HT-29 (cell line): ENCODE measurements at places on chromosomes 6 and 20. TPM values are rescaled to one million over a fixed set of nuclear protein-coding genes. Genes with fewer than 3 reads are reported as not detected.
A peak's percentile ranks its signal among the peaks of the same experiment; 100 is the strongest.

DNA sequence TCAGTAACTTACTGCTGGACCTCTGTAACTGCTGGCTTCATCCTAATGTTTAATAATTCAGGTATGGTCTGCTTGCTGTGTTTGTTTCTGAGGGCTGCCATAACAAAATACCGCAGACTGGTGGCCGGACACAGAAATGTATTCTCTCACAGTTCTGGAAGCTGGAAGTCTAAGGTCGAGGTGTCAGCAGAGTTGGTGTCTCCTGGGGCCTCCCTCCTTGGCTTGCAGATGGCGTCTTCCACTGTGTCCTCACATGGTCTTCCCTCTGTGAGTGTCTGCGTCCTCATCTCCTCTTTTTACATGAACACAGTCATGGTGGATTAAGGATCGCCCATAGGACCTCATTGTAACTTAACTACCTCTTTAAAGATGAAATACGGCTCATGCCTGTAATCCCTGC lies 389.7 kb upstream of the JARID2 start:
- DNase-seq, result no peak

GRCh38 chr6:71402096-71402495 lies 113.5 kb downstream of the OGFRL1 start:
- no peak for DNase-seq

Gene PRICKLE4
- total RNA-seq, result 16.0 and 16.9 TPM in 2 replicates

Gene PGBD1
- total RNA-seq, result 0.97 and 1.2 TPM in 2 replicates

GRCh38 chr6:111764238-111765175 lies 108.7 kb downstream of the FYN start:
- DNase-seq, result no peak

Gene ARMC2
- total RNA-seq, result 0.33 and 0.78 TPM in 2 replicates

DNA sequence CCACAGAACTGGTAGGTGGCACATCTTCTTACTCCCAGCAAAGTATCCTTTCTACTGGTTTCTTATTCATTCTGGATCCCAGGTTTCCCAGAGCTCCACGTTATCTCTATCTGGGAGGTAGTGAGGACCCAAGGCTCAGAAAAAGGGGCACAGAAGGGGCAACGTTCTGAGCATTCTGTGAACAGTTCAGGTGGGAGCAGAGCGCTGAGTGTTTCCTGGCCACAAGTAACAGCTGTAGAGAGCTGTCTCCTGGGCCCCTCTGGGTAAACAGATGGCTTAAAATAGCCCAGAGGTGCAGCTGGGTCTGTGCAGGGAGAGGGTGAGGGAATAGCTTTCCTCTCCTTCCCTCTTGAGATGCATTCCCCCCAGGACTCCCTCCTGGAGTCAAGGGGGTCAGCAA lies 2.1 kb downstream of the APOBEC2 start:
- DNase-seq, result no peak

Gene HTR1B
- total RNA-seq, result not detected in 2 replicates

GRCh38 chr20:7094438-7094997 lies 327.0 kb downstream of the BMP2 start:
- peak; percentile 80 for DNase-seq

Gene CCN6
- total RNA-seq, result not detected in 2 replicates

DNA sequence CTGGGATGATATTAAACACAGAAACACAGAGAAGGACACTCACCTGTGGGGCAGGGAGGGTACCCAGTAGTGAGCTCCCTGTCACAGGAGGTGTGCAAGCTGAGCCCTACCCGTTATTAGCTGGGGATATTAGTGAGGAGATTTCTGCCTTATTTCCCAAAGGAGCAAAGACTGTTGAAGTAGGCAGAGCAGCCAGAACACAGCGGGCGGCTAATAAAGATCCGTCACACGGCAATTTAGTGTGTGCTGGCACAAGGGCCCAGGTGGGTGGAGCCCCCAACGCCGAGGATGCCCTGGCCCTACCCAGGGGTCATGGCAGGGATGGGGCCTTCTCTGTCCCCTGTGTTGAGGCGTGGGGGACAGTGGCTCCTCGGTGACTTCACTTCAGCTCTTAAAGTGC lies 8.3 kb downstream of the VSTM2L start:
- no peak for DNase-seq

DNA sequence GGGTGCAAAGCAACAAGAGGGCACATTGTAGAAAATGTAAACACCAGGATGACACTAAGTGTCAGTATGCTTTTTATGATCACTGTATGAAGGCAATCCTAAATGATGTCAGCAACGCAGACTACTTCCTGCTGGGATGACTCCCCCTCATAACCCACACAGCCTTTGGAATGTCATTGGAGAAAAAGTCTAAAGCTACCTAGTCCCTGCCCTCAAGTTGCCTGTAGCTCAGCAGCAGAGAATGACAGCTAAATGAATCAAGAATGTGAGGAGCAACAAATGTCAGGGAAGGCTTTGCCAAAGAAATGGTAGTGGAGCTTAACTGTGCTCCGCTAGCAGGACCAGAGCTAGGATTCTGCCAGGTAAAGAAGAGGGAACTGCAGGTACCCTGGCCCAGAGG lies 555.6 kb downstream of the CD83 start:
- no peak for DNase-seq
